Ureter (tissue), 1 donor: ENCODE measurements at places on chromosomes 2 and 18. TPM values are rescaled to one million over a fixed set of nuclear protein-coding genes. Genes with fewer than 3 reads are reported as not detected.

BMP10 gene
- total RNA-seq = not detected

KCNF1 gene
- total RNA-seq = 0.60 TPM

NEUROD1 gene
- total RNA-seq = not detected

DNA sequence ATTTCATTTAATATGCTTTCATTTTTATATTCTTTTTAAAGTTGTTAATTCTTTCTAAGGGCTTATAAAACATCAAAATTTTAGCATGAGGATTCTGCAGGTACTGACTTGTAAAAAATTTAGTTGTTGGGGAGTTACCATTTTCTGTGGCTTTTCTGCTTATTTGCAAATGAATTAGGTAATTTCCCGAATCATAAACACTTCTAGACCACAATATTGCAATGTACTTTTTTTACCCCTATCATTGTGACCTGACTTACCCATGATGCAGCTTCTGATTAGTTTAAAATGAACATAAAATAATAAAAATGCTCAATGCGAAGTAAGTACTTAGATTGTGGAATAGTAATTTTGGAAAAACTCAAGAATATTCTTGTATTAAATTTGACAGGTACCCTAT is 11.4 kb downstream of the ARL6IP6 start:
- DNase-seq = no peak

DNA sequence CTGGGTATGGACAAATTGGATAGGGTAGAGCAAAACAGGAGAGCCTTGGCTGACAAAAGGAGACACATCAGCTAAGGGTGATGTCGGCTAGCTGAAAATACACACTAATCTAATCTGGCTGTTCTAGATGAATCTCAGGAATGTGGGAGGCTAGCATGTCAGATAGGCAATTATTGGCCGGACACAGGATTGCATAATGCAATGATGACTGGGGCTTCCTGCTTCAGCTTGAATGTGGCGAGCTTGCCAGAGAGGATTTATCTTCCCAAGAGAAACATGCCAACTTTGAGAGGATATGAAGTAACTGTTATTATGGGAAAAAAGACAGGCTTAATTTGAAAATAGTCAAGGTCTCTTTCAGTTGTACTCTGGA is 102.4 kb downstream of the TRIB2 start:
- peak; percentile 85 for DNase-seq

DNA sequence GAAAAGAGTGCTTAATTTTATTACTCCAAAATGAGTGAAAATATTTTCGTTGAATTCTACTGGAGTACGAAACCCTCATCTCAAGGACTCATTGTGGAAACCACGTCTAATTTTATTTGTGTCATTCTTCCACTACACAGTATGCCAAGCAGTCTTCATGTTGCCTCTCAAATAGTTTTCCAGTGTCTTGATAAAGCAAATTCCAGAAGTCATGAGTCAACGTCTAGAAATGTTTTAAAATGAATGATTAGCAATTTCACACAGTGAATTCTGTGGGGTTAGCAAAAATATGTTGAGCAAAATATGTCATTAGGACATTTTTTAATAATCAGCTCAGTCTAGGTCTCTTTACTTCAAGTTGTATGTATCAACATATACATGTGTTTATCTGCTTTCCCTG is 865.5 kb downstream of the DSC3 start:
- DNase-seq = no peak

DNA sequence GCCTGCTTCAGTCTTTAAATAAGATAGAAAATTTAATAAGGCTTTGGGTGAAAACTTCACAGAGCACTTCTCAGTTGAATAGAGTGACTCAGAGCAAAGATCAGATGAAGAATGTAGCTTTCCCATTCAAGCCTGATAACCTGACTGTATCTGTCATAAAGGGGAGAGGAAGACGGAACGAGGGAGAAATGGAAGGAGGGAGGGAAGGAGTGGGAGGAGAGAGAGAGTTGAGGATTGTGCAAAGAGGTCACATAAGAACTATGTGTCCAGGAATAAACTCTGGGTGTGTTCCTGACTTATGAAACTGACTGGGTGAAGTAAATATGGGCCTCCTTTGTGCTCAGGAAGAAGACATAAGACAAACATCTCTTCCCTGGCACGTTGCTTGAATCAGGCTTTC is 385.5 kb downstream of the LPIN1 start:
- DNase-seq = no peak

DNA sequence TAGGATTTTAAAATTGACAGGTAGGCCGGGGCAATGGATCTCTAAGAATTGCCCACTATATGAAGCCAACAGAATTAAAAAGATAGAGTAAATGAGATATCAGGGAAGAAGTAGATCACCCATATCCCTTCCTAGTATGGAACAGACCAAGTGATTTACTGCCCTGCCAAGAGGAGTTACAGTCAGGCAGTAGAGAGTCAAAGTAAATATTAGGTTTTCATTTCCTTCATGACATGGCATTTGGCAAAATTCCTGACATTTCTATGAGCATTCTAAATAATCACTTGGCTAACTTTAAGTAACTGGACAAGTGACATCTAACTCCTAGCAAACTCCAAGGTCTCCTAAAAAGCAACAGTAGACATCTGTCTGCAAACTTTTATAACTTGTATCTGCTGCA is 33.5 kb downstream of the GALNT5 start:
- DNase-seq = no peak

- DNase-seq = no peak
These were observed 37.6 kb downstream of the RMC1 start for GRCh38 chr18:23540867-23541266.

DNA sequence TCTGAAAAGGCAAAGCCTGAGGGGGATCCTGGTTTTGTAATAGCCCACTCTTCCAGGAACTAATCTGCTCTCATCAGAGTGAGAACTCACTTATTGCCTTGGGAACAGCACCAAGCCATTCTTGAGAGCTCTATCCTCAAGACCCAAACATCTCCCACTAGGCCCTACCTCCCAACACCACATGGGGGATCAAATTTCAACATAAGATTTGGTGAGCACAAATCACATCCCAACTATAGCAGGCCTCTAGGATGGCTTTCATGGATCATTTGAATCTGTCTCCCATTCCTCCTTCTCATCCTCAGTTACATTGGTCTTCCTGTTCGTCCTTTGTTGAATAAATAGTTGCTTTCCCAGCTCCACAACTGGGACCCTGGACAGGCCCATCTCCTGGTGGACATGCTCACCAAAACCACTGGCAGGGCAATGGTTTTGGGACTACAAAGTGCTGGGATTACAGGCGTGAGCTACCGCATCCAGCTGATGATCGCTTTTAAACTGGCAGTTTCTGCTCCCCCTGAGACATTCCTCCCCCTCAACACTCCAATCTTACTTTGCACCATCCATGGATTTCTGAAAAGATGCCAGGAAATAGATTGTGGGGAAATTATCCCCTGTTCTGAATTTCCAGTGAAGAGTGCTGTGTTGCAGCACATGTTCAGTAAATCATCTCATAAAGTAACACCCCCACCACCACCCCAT is 42.6 kb downstream of the MCFD2 start:
- DNase-seq = no peak

DNA sequence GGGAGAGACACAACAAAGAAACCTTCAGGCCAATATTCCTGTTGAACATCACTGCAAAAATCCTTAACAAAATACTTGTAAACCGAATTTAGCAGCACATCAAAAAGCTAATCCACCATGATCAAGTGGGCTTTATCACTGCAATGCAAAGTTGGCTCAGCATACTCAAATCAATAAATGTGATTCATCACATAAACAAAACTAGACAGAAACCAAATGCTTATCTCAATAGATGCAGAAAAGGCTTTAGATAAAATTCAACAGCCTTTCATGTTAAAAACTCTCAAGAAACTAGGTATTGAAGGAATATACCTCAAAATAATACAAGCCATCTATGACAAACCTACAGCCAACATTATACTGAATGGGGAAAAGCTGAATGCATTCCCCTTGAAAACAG is 20.6 kb downstream of the GTF2A1L start:
- DNase-seq = no peak

GRCh38 chr2:133497270-133497893 is 70.9 kb downstream of the NCKAP5 start:
- no peak for DNase-seq

- DNase-seq = no peak
These were observed 9.4 kb upstream of the PRLH start for GRCh38 chr2:237556773-237557632.
